AG08395 (cell line): ENCODE measurements at places on chromosomes 13 and 19.

- peak; percentile 41 for DNase-seq
These were observed 63.6 kb downstream of the ZNF429 start for GRCh38 chr19:21568816-21569493.

GRCh38 chr13:36912369-36912768 lies 7.7 kb downstream of the SMAD9 start:
- no peak for DNase-seq

DNA sequence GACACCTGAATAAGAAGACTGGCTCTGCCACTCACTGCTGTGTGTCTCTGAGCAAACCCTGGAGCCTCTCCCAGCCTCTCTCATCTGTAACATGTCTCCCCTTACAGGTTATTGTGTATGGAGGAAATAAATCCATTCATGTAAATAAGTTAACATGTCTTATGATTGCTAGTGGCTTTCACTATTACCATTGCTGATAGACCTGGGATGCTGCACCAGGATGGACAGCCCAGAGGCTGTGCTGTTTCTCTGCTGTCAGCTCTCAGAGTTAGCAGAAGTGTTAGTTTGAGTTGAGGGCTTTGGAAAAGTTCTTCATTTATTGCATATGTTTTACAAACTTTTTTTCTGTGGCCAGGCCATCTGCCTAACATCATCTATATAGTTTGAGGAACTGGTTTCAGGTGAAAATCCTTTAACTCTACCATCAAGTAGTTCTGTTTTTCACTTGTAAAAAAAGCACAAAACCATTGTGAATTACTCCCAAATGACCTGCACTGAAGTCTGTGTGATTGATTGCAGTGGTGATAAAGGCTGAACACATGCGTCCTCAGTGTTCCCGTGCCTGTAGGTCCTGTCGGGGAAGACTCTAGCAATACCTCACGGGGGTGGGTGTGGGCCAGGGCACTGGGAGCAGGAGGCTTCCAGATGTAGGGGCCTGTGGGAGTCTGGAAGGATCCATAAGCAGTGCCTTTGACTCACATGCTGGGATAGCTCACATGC lies 24.6 kb downstream of the MPHOSPH8 start:
- DNase-seq, result no peak

DNA sequence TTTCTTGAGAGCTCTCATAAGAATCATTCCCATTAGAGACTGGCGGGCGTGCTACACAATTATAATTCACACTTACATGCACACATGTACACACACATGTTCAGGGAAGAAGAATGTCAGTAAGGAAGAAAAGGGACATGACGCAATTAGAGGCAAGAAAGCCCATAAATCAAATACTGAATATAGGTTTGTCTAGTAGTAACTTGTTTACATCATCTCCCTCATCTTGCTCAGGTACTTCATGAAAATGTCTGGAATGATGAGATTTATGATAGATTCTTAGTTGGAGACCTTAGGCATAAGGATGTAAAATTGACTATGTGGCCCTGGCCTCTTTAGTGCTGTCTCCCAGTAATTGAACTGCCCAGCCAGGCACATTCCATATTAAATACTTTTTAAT lies 628.0 kb upstream of the PCDH20 start:
- no peak for DNase-seq

DNA sequence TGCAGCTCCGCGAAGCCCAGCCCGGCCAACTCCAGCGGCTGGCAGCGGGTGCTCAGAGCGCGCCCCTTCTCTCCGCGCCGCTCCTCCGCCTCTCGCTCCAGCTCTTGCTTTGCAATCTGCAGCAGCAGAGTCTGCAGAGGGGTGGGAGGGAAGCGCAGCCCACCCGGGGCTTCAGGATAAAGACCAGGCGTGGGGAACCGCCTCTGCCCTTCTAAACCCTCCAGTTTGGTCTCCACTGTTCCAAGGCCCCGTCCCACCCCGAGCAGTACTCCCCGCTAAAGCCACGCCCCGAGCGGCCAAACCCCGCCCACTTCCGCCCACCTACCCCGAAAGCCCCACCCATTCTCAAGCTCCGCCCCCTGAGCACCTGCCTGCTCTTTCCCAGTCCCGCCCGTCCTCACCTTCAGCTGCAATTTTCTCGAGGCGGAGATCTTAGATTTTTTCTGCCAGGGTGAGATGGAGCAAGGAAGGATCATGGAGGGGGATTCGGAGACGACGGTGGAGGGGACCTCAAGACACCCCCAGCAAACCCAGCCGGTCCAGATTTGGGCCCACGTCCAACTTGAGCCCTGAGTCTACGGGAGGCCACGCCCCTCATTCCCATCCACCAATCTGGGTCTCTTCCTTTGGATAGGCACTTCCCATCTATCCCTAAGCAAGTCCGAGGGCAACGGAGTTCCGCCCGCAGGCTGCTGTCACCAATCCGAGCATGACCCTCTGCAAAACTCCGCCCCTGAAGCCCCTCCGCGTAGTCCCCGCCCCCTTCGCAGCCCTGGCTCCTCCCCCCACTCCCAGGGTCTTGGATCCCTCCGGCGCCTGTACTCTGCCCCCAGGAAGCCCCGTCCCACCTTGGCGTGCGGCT lies 1.1 kb downstream of the TNNI3 start:
- DNase-seq, result peak; percentile 68

DNA sequence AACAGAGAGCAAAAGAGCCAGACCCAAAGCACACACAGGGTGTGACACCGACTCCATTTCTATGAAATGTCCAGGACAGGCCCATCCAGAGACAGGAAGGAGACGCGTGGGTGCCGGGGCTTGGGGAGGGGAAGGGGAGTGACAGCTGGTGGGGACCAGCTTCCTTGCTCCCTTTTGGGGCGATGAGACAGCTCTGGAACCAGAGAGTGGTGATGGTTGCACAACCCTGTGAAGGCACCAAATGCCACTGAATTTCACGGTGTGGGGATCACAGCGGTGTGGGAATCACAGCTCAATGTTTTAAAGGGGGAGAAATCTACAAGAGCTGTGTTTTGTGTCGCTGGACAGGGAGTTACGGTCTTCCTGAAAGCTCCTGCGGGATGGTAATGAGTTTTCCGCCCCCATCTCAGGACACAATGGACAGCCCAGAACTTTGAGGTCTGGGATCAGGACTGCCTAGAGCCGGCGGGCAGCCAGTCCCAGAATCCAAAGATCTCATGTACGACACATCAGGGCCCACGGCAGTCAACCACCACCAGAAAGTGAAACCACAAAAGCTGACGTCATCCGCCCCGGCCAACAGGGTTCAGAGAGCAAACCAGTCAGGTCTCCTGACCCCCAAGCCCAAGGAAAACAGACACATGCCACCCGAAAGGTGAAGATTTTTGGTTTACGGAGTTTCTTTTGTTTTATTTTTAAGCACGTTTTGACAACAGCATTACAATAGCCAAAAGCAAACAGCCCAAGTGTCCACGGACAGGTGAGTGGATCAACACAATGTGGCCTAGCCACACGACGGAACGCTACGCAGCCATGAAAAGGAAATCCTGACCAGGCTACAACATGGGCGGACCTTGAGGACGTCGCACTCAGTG lies 7.3 kb downstream of the SGTA start:
- no peak for DNase-seq

DNA sequence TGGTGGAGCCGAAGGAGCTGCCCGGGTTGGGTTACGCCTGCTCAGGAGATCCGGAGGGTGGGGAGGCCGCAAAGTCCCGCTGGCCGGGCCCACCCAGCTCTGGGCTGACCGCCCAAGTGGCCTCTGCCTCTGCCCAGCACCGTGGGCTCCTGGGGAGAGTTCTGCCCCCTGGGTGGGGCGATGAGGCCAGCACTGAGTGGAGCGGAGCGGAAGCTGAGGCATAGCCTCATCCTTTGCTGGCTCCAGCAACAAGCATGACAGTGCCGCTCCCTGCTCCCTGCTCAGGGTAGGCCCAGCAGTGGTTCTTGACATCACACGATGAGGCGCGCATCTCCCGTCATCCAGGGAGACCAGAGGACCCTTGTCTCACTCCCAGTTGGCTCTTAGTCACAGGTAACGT lies 22.5 kb downstream of the CCDC8 start:
- DNase-seq, result peak; percentile 33

- no peak for DNase-seq
These were observed at the start of gene SIGLEC6 for GRCh38 chr19:51531349-51532315. TSS of gene SIGLEC6 (minus strand) at chr19:51531670. CDS start at chr19:51531648, 22 bp downstream.

GRCh38 chr19:13689085-13689484 lies 75.2 kb upstream of the MRI1 start:
- DNase-seq, result peak; percentile 29

DNA sequence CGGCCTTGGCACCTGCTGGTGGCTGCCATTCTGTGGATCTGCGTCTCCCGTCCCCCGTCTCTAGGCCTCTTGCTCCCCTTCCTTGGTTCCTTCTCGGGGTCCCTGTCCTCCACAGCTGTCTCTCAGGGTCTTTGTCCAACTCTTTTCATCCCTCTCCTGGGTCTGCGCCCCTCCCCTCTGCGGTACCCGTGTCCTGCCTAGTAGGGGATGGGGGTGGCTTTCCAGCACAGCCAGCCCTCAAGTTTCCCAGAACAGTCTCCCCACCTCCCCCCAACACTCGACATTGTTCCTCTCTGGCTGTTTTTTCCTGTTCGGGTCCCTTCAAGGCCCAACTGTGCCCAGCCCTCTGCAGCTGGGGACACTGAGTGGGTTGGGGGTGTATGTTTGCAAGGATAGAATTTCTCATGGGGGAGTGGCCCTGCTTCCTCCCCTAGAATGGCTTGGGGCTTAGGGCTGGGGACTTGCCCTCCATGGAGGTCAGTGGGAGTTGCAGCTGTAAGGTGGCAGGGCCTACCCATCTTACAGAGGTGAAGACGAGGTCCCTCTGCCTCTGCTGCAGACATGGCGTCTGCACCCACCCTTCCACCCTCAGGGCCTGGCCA lies 762 bp upstream of the ADM5 start:
- DNase-seq, result no peak

DNA sequence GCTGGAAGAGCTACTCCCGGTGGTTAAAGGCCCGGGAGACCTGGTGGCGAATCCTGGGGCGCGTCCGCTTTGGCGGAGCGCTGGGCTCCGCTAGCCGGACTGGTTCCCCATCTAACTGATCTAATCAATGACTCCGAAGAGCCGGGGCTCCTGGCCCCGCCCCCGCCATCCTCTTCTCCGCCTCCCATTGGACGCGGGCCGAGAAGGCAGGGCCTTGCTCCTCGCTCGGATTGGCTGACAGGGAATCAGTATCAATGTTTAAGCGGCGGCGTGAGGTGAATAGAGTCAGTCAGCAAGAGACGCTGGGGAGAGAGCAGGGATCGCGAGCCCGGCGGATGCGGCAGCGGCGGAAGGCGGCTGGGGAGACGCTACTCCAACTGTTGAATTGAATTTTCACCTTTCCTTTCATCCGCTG lies 1.7 kb upstream of the PCDH17 start:
- DNase-seq, result peak; percentile 70

DNA sequence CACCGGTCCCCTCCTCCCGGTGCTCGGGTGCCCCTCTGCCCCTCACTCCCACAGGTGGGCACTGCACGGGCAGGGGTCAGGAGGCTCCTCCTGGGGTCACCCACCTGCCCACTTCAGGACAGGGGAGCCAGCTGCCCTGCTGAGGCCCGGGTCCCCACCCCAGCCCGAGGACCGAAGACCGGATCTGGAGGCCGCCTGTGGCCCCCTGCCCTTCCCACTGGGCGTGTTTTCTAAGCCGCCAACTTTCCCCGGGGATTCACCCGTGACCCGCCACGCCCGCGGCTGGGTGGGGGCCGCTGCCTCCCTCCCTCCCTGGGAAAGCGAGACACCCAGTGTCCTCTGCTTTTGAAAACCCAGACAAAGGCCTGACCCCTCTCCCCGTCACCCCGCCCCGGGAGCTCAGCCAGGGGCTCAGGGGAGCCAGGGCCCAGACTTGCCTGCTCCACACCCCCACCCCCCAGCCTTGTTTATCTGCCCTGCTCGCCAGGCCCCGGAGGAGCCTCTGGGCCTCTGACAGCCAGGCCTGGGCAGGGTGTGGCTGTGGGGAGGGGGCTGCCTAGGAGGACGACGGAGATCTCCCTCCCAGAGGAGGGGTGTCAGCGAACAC lies 1.3 kb downstream of the PALM start:
- DNase-seq, result no peak

GRCh38 chr13:43874504-43875092 lies 4.9 kb downstream of the CCDC122 start:
- DNase-seq, result peak; percentile 16

DNA sequence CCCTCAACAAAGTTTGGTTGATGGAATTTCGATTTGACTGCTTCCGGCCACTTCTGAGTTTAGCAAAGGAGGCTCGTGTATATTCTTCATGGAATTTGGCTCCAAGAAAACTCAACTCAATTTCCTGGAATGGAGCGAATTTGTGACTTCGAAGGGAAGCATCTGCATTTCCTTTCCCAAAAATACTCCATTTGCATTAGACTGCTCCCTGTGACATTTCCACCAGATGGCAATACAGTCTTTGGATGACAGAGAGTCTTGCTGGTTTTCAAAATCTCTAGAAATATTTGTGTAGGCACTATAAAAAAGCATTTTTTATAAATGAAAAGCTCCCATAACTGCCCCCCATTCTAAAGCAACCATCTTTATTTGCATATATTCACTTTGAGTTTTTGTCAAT lies 4.1 kb downstream of the C1QTNF9 start:
- peak; percentile 25 for DNase-seq

GRCh38 chr13:41707194-41707821 lies 250.0 kb downstream of the RGCC start:
- peak; percentile 18 for DNase-seq

DNA sequence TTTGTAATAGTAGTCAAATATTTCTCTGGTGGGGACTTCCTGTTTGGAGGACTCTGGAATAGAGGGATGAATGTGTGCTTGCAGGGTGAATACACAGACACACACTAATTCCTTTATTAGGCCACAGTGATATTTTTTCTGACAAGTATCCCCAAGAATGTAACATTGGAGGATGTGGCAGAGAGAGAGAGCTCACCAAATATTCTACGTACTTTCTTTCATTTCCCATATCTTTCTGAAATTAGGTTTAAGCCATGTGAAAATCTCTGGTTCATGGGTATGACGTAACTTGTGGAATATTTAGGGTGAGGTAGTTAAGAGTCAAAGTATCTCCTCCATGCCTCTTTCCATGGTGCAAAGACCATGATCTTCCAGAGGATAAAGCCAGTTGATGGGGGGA lies 463.4 kb downstream of the DIAPH3 start:
- peak; percentile 6 for DNase-seq

DNA sequence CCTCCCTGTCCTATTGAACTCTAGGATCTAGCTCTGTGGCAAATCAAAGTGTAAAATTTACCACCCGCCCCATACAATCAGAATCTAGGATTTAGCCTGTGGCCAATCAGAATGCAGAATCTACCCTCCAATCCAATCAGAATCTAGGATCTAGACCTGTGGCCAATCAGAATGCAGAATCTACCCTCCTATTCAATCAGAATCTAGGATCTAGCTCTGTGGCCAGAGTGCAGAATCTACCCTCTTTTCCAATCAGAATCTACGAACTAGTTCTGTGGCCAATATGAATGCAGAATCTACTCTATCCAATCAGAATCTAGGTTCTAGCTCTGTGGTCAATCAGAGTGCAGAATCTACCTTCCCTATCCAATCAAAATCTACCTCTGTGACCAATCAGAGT lies 25.8 kb downstream of the PRKD2 start:
- no peak for DNase-seq
